ENCODE measurements at places on chromosomes 4 and X.
A peak's percentile ranks its signal among the peaks of the same experiment; 100 is the strongest.

- no peak for DNase-seq
Measured at GRCh38 chr4:94978904-94979303, 221.1 kb downstream of the BMPR1B start.

DNA sequence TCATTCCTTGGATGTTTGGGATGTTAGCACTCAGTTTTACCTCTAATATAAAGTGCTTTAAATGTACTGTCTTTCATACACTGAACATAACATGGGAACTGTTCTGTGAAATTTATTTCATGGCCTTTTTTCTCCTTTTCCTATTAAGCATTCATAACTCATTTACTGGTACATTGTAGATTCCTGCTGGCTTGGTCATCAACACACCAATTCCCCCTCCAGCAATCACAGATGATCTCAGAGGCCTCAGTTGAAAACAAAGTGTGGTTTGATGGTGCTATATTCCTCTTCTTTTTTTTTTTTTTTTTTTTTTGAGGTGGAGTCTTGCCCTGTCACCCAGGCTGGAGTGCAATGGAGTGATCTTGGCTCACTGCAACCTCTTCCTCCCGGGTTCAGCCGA lies 61.9 kb upstream of the FAM47B start:
- no peak for DNase-seq

DNA sequence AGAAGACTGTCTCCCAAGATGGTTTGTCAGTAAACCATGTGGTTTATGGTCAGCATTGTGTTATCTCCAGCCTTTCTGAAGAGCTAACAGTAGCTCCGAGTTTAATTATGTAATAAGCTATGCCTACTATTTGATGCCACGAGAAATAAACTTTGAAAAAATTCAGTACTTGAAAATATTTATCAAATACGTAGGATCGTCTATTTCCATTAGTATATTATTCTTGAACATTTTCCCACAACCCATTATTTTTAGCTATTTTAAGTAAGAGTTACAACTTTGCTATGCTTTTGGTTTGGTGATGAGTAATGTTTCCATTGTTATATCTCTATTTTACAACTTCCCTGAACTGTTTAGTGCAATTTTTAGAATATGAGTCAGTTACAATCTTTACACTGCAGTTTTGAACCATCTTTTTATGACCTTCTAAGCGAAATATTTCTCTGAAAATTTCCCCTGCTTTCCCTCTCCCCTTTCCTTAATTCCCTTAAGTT lies 44.5 kb upstream of the TRIM2 start:
- DNase-seq: no peak

DNA sequence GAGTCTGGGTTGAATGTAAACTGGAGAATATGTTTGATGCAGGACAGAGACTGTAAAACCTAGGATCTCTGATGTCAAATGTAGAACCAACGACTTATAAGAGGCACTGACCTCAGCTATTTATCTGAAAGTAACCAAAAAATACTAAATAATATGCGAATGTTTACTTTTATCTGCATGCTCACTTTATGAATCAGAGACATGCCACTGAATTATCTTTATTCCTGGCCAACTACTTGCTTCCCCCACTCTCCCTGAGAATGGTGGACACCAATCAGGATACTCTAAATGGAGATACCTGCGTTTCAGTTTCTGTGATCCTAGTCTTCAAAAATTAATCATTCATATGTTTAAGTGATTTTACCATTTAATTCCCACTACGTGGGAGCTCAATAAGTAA lies 1038.4 kb upstream of the PABPC4L start:
- no peak for DNase-seq

- no peak for DNase-seq
Measured at GRCh38 chr4:40572692-40573310, 56.9 kb downstream of the RBM47 start.

DNA sequence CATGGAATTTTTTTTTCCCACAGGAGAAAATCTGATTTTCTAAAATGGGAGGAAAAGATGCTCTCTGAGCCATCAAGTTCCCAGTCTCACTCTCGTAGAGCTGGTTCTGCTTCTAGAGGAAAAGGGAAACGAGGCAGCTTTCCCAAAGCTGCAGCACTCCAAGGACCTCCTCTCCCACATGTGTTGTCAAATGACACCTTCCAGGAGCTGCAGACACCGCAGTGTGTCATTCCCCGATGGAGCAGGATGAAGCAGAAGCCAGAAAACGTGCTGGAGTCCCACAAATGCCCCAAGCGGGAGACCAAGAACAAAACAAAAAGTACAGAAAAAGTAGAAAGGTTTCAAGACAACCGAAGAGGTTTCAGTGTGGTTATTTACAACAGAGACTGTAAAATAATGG lies 348.1 kb downstream of the ARHGAP10 start:
- DNase-seq: no peak

DNA sequence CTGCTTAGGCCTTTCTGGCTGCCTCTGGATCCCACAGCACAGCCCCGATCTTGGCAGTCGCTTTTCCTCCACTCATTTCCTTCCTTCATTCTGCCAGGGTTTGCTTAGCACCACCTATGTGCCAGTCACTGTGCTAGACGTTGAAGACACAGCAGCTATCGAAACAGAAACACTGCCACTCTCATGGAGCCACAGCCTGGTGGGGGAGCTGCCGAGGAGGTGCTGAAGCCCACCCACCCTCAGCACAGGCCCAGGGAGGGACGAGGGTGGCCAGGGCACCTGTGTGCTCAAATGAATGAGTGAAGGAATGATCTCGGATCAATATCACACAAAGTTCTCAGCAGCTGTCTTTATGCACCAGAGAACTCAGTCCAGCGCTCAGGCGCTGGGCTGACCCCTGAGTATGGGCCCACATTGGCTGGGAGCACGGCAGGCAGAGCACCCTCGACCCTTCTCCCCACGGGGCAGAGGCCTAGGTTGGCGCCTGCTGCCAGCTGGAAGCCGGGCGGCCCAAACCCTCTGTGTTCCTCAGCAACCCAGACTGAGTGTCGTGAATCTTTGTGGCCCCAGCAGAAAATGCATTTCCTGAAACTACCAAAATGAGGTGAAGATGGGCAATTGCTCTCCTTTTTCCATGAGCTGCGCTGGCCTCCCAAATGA lies 108.9 kb downstream of the SORCS2 start:
- no peak for DNase-seq

- DNase-seq: no peak
Measured at GRCh38 chr4:114366368-114366767, 232.2 kb upstream of the UGT8 start.

GRCh38 chrX:18886005-18886343 lies 97.9 kb downstream of the PHKA2 start:
- DNase-seq: no peak

- no peak for DNase-seq
Measured at GRCh38 chrX:98065151-98065550, 1181.4 kb downstream of the RPA4 start.

GRCh38 chr4:150931796-150932195 lies 83.3 kb downstream of the LRBA start:
- no peak for DNase-seq

DNA sequence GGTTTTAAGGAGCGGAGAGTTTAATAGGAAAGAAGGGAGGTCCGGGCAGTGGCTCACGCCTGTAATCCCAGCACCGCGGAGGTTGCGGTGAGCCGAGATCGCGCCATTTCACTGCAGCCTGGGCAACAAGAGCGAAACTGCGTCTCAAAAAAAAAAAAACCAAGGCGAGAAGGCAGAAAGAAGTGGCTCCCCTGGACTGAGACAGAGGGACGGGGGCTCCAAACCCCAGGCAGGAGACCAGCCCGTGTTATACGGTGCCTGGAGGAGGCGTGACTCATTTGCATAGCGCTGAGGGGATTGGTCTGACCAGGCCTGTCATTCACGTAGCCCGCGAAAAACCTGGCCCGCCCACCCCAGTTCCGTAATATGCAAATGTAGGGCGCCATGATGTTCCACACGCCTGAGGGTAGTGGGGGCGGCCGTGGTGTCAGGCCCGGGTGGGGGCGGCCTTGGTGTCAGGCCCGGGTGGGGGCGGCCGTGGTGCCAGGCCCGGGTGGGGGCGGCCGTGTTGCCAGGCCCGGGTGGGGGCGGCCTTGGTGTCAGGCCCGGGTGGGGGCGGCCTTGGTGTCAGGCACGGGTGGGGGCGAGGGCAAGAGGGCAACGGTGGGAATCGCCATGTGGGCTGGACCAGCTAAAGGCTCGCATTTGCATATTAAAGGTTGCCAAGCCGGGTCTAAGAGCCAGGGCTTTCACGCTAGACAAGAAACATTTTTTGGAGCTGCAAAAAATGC lies 2.1 kb downstream of the PLCXD1 start:
- DNase-seq: peak; percentile 89

GRCh38 chr4:1234811-1235292 lies 14.1 kb downstream of the CTBP1 start:
- DNase-seq: no peak

DNA sequence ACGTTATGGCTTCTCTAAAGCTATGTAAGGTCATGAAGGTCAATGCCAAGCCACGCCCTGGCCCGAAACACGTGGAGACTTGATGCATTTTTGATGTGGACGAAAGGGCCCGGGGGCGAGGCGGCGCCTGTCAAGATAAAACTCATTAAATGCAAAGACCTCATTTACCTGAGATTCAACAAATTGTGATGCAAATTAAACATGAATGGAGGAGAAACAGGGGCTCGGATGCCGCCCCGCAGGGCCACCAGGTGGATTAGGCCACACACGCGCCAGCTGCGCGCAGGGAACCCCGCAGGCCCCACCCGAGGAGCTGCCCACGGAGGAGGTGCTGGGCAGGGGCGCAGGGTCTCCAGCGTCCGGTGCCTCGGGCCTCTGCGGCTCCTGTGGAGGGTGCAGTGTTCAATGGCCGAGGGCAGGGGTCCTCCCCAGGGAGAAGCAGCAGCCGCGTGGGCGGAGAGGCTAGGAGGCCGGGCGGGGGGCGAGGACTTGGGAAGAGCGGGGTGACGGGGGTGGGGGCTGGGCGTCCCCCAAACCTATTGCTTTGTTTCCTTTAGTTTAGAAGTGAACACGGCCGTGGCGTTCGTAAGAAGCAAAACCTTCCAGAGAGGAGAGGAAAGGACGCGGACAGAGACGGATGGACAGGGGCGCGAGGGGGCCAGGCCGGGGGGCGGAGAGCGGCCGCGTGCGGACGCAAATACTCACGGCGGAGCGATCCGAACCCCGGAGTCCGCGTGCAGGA lies 40.4 kb downstream of the CPLX1 start:
- DNase-seq: no peak

All from T-cell (primary cell).